Activated T-cell treated with anti-CD3 and anti-CD28 coated beads, Interleukin-2, amount 50 U/mL, for 72 hours (primary cell): ENCODE measurements at places on chromosomes 7 and 10. TPM values are rescaled to one million over a fixed set of nuclear protein-coding genes. Genes with fewer than 3 reads are reported as not detected.

GRCh38 chr7:45071528-45071927 is 17.2 kb downstream of the NACAD start:
- DNase-seq: no peak

- DNase-seq: no peak
Observed at GRCh38 chr10:122638106-122638505, 61.5 kb downstream of the C10orf120 start.

- no peak for DNase-seq
Observed at GRCh38 chr7:98805956-98806838, 63.6 kb downstream of the TMEM130 start.

DNA sequence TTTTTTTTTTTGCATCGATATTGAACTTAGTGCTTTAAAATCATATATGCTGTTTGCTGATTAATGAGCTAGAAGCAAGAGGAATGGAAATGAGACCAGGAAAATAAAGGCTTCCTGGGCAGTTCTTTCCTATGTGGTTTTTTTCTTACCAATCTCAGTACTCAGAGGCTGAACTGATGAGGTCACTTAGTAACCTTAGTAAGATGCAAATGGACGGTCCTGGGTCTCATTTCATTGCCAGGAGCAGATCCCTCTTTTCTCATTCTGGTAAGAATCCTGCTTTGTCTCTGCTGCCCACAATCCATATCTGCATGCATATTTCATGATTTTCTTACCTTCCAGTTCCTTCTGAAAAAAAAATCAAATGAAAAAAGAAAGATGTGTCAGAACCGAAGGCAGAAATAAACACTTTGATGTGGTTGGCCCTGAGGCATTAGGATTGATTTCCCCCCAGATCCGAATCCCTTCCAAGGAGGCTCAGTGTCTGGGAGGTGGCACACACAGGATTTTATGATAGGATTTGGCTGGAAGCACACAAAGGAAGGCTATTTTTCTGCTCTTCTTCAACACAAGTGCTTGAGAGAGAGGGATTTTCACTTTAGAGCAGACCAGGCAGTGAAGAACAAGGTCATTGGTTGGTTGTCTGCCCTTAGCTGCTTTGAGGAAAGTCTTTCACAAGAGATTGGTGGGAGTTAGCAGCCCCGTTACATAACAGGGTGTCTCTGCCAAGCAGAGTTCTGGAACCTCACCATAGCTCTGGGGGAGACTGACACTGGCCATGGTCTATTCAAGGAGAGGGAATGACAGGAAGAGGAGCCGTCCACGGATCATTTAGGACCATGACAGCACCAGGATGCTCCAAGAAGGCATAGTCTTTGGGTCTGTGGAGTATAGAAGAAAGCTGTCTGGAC is 150.0 kb downstream of the CAMK1D start:
- DNase-seq: no peak

DNA sequence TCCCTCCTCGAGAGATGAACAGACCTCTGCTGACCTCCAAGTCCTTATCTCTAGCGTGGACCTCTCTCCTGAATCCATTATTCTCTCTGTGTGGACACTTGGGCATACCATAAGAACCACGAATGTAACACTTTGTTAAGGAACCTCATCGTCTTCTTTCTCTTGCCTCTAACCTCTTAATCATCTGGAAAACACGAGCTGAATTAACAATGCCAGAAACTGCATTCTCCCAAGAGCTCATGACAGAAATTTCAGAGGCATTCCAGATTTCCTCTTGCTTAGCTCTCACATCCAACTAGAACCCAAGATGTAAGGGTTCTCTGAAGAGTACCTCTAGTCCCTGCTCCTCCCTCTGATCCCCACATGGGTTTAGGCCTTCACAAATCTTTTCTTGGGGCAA is 101.5 kb downstream of the TRIL start:
- DNase-seq: no peak

- DNase-seq: no peak
Observed at GRCh38 chr10:95537542-95537927, 23.6 kb downstream of the SORBS1 start.

- DNase-seq: no peak
Observed at GRCh38 chr10:97121041-97121440, 64.7 kb downstream of the SLIT1 start.

The LIPF gene
- not detected for total RNA-seq

GRCh38 chr7:134758981-134759380 is 20.5 kb upstream of the CALD1 start:
- DNase-seq: no peak

The VPS41 gene
- 61.1 TPM for total RNA-seq

DNA sequence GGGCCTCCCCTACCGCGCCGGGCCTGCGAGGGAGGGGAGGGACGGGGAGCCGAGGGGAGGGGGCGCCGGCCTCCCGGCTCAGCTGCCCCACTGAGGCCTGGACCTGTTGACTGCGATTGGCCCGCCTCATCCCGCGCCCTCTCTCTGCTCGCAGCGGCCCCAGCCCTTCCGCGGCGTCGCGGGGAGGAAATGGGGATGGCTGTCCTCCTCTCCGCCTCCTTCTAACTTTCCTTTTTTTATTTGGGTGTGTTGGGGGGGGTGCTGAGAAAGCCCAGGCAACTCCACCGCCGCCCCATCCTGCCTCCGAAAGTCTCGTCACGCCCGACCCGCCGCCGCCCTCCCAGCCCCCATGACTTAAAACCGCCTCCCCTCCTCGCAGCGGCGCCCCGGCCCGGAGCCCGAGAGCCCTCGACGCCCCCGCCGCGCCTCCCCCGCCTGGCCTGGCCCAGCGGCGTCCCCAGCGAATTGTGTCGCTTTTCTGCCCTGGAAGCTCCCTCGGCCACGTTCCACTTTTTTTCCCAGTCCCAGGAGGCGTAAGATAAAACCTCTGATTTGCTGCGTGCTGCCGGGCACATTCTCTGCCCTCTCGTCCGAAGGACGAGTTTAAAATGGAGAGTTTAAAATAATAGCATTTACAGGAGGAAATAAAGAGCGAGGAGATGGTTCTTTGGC is 842 bp upstream of the SKIDA1 start:
- peak; percentile 61 for DNase-seq

DNA sequence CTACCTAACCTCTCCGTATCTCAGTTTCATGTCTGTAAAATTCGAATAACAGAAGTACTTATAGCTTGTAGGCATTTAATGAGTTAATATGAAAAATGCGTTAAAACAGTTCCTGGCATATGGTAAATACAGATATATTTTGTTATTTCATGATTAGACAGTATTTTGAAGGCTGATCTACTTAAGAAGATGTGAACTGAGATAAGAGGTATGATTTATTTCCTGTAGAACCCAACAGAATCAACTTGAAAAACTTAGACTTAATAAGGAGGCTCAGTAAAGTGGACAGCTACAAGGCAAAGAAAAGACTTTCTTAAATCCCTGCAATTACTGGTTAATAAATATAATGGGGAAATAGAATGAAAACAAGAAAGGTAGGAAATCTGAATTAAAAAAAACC is 103.3 kb downstream of the FANK1 start:
- DNase-seq: no peak

The CHST15 gene
- total RNA-seq: 0.38 TPM
